HTR-8/SVneo (cell line): ENCODE measurements at places on chromosomes 5 and 9.

DNA sequence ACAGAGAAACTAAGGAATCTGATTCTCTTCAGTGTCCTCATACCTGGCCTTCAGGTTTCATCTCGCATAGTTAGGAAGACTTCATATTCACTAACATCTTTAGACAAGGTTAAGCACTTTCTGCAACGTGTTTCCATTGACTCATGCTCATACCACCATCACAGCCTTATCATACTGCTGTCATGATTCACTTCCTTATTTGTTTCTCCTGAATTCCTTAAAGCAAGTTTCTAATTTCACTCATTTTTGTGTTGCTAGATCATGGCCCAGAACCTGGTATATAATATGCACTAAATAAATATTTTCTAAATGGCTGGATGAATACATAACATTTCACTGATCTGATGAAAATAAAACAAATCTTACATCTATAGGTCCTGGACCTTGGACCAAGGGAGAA is 472.9 kb downstream of the PRELID2 start:
- peak; percentile 21 for DNase-seq

GRCh38 chr5:131357739-131358561 is 94.1 kb downstream of the CDC42SE2 start:
- DNase-seq = no peak

DNA sequence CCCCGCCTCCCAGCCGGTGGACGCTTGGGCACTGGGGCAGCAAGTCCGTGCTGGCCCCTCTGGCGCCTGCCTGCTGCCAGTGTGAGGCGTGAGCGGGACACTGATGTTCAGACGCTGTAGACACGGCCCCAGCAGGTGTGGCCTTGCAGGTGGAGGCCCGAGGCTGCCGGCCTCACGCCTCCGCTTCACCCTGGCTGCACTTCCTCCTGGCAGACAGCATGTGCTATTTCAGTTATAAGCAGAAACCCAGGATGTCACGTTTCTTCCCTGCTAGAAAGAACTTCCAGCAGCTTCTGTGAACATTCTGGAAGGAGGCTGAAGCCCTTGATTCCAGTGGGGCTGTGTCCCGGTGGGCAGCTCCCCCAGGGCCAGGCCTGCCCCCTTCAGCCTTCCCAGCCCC is 114.8 kb upstream of the FCN2 start:
- no peak for DNase-seq

DNA sequence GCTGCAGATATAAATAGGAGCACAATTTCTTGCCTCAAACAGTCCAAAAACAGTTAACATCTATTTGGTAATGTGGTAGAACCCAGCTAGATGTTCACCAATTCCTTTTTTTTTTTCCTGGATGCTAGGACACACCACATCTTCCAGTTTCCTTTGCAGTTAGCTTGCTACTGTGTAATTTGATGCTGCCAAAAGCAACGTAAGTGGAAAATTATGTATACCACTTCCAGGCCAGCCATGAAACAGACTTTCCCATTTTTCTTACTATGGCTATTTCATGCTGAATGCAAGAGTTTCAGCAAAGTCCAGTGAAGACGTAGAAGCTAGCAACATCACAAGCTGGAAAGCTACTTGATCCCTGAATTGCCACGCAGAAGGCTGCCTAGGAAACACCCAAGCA is 667.2 kb downstream of the TLE1 start:
- DNase-seq = no peak

- DNase-seq = no peak
These were observed 184.7 kb downstream of the HSPA4 start for GRCh38 chr5:133236541-133236951.

GRCh38 chr5:150527038-150527437 is 19.1 kb downstream of the NDST1 start:
- no peak for DNase-seq

DNA sequence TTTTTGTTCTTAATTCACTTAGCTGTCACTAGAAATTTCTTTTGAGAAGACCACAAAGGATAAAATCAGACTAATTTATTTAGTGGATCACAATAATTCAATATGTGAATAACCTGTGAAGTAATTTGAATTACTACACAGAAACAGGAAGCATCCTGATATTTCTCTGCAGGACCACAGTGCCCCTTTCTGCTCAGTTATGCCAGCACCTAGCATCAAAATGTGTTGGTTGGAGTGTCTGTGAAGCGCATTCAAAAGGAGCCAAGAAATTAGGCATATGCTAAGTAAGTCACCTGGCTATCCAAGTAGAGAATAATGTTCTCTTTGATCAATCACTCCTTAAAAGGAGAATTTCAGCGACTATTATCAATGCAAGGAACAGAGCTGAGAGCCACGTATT is 187.5 kb downstream of the SLC12A2 start:
- DNase-seq = no peak

- DNase-seq = no peak
These were observed 5.2 kb downstream of the BASP1 start for GRCh38 chr5:17222664-17223063.

- DNase-seq = no peak
These were observed 13.7 kb downstream of the GLRX start for GRCh38 chr5:95808686-95809413.

GRCh38 chr5:107807431-107807830 is 136.7 kb upstream of the EFNA5 start:
- no peak for DNase-seq

- no peak for DNase-seq
These were observed 63.7 kb upstream of the STXBP1 start for GRCh38 chr9:127548352-127548881.

GRCh38 chr9:85310573-85310972 is 431.2 kb downstream of the AGTPBP1 start:
- DNase-seq = no peak

- DNase-seq = no peak
These were observed 49.4 kb upstream of the SLC25A51 start for GRCh38 chr9:37953206-37953774.

GRCh38 chr5:5069851-5070250 is 70.3 kb upstream of the ADAMTS16 start:
- DNase-seq = no peak

- no peak for DNase-seq
These were observed 170.5 kb downstream of the NR3C1 start for GRCh38 chr5:143233031-143233430.

- DNase-seq = peak; percentile 86
These were observed 4.2 kb downstream of the WWC1 start for GRCh38 chr5:168295574-168296201.

- no peak for DNase-seq
These were observed 124.6 kb downstream of the TARS1 start for GRCh38 chr5:33565324-33565723.

GRCh38 chr9:135478191-135478590 is 1.4 kb upstream of the PPP1R26 start:
- no peak for DNase-seq

DNA sequence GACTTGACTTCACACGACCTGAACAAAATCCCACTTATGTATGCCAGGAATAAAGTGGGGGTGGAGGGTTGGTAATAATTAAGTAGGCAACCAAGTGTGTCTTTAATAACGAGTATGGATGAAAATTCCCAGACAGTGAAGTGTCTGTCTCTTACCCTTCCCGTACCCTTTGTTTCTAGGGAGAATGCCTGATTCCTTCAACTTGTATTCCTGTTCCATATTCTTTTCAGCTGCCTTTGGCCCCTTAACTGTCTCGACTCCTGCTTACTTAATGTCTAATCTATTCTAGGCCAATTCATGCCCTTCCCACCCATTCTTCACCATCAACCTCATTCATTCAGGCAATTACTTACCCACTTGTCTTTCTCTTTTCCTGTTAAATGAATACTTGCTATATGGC is 380.5 kb downstream of the RAB3C start:
- DNase-seq = no peak

GRCh38 chr9:4126184-4126865 is 173.5 kb downstream of the GLIS3 start:
- DNase-seq = no peak
